ENCODE measurements at places on chromosomes 16 and 17. TPM values are rescaled to one million over a fixed set of nuclear protein-coding genes. Genes with fewer than 3 reads are reported as not detected.

DNA sequence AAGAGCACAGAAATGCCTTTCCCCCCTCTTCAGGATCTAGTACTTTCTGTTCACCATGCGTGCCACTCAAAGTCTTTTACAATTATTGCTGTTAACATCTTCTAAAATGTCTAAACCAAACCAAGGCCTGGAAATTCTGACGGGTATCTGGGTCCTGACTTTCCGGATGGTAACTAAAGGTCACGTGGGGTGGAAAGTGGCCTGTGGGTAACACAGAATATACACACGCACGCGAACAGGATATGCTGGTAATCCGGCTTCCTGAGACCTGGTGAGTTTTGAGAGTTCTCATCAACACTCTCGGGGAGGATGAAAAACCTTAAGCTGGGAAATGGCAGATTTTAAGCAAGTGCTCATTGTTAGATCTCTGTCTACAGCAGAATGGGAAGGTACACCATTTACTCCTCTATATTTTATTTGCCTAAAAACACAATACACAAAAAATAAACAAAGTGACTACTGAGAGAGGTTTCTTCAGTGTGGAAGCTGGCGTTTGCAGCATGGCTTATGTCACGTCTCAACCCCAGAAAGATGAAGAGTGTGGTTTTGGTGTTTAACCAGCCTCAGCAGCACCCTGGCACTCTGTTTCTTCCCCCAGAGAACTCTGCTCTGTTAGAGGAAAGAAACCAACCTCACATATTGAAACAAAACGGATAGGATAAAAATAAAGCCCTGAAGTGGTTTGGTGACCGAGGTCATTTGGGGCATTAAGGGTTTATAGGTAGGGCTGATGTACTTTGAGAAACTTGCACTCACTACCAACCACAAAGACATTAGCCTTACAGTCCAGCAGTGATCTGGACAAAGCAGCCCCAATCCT, 37.3 kb downstream of the SMG6 start:
- no peak overlapping the region for H3K4me3 ChIP-seq
- no peaks in the 10 kb centered on the region for H3K36me3 ChIP-seq
- no peaks in the 10 kb centered on the region for H3K4me1 ChIP-seq
- H3K27ac ChIP-seq: peak overlapping the region; percentile 22
- no peak for DNase-seq

Gene CDH15
- total RNA-seq: 0.64 TPM

Gene GCGR
- 49.9 TPM for total RNA-seq

Gene KCNJ2
- 0.77 TPM for total RNA-seq

GRCh38 chr17:66300956-66301355, 1.5 kb upstream of the PRKCA start:
- H3K4me3 ChIP-seq: no peak overlapping the region
- no peaks in the 10 kb centered on the region for H3K36me3 ChIP-seq
- DNase-seq: no peak
- no peak overlapping the region for H3K27ac ChIP-seq

Gene ENPP7
- 21.4 TPM for total RNA-seq

DNA sequence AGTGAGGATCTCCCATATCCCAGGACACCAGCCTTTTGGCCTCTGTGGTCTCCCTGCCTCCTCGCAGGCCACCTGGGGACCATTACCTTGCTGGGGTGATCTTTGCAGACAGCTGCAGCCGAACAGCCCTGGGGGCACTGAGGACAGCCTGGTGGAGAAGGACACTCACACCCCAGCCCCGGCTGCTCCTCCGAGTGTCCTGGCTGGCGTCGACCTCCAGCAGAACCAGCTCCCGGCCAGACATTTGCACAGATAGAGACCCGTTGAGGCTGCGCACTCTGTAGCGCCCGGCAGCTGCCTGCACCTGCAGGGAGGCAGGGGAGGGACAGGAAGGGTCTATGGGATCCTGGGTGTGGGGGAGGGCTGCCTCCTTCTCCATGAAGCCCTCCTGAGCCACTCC, 90.3 kb downstream of the RMI2 start:
- no peak for DNase-seq
- no peak overlapping the region for H3K27ac ChIP-seq
- H3K4me1 ChIP-seq: no peaks in the 10 kb centered on the region
- no peak overlapping the region for H3K4me3 ChIP-seq
- no peaks in the 10 kb centered on the region for H3K27me3 ChIP-seq

- peak; percentile 75 for DNase-seq
- H3K4me1 ChIP-seq: no peaks in the 10 kb centered on the region
- no peak overlapping the region for H3K27ac ChIP-seq
- H3K27me3 ChIP-seq: no peaks in the 10 kb centered on the region
- no peaks in the 10 kb centered on the region for H3K36me3 ChIP-seq
- H3K4me3 ChIP-seq: no peak overlapping the region
Observed at GRCh38 chr17:55641676-55642081, 81.0 kb downstream of the TMEM100 start.

DNA sequence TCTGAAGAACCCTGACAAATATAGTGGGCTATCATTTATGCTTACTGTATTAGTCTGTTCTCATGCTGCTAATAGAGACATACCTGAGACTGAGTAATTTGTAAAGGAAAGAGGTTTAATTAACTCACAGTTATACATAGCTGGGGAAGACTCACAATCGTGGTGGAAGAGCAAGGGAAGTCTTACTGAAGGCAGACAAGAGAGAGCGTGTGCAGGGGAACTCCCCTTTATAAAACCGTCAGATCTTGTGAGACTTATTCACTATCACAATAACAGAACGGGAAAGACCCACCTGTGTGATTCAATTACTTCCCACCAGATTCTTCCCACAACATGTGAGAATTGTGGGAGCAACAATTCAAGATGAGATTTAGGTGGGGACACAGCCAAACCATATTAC, 526.8 kb upstream of the GOT2 start:
- H3K4me3 ChIP-seq: no peak overlapping the region
- no peak overlapping the region for H3K27ac ChIP-seq
- no peaks in the 10 kb centered on the region for H3K4me1 ChIP-seq
- H3K36me3 ChIP-seq: no peaks in the 10 kb centered on the region
- no peaks in the 10 kb centered on the region for H3K27me3 ChIP-seq
